ENCODE measurements at places on chromosomes 5 and 9.

GRCh38 chr9:16197578-16198370 is 644.9 kb downstream of the CCDC171 start:
- DNase-seq = no peak

DNA sequence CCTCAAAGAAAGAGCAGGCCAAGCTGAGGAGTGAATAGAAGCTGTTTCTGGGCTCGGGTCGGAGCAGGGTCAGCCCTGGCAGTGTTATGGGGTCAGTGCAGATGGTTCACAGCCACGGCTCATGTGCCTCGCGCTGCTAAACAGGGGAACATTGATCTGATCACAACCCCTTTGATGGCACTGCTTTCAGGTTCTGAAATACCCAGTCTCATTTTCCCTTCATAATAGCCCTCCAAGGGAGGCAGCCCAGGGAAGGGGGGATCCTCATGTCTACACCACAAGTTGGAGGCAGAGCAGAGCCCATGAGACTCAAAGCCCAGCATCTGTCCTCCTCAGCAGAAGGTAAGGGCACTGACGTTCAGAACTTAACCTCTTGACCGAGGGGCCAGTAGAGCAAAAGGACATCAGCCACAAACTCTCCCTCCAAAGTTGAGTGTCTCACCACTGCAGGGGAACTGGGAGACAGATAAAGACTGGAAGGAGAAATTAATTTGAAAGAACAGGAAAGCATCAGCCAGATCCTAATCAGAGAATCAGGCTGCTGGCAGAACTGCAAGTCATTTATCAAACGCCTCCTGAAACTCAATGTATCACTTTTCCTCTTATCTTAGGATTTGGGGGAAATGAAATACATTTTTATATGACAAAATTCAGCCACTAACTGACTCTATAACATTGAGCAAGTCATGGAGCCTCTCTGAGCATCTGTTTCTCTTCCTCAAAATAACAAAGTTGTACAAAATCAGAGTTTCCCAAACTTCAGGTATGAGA is 110.6 kb downstream of the SH3TC2 start:
- no peak for DNase-seq

- no peak for DNase-seq
These were observed 36.5 kb downstream of the ADAMTS2 start for GRCh38 chr5:179308563-179309382.

DNA sequence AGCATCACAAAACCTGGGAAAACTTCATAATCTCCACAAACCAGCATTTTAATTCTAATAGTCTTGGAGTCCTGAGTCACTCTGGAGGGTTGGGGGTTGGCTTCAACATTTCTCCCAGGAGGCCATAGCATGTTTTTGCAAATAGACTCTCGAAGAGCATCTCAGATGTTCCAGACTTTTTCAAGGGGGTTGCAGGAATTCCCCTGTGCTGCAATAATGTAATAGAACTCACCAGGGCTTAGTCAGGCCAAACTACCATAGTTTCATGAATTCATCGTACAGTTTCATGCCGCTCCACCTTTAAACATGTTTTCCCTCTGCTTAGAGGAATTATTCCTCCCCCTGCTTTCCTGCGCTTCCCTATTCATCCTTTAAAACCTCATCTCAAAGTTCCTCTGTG is 499.5 kb upstream of the KLF4 start:
- DNase-seq = no peak

DNA sequence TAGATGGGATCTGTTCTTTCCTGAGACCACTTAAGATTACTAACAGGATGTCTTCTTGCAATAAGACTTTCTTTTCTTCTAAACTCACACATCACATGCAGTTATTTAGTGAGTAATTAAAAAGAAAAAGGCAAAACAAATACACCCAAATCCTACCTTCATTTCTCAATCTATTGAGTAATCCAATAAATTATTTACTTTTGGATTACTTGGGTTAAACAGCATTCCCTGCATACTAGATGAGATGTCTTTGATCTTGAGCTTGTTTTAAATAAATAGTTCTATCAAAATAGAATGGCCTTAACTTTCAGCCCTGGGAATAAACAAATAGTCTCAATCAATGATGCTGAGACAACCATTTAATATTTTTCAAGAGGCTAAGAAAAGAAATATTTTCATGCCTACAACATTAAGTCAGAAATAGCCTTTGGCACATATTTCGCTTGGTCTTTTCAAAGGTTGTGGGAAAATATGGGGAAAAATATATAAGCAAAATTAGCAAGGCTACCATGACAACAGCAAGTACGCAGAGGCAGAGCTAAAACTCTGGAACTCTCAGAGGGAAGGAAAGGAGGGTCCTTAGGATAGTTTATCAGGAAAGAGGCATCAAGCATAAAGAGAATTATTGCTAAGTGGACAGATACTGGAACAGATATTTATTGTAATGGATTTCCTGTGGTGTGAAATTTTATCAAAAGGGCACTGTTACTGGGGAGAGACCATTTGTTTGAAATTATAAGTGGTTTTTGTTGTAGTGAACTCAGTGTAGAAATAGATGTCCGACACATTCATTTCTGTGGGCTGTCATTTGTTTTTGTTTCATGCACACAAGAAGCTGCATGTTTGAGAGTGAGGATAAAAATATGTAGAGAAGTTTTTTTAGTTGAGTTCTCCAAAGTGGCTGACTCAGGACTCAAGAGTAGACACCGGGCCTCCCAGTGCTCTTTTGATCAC is 70.2 kb upstream of the CDH6 start:
- no peak for DNase-seq

GRCh38 chr9:94644543-94644942 is 5.2 kb upstream of the FBP1 start:
- no peak for DNase-seq

DNA sequence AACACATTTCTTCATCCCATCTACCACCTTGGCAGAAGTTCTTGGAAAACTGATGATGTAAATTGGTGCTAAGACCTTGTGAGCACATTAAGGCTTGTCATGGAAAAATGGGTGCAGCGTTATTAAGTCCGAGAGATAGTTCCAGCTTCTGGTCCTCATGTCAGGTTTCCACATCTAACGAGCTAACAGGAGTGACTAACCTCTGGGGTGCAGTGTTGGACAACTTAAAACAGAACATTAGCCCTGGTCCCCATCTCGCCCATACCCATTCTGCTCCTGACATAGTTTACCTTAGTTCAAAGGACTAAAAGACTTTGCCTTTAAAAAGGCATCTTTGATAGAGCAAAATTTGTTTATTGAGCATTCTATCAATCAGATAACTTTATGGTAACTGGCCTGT is 128.0 kb downstream of the SLC1A3 start:
- no peak for DNase-seq

- no peak for DNase-seq
These were observed 8.9 kb downstream of the C5orf52 start for GRCh38 chr5:157680239-157680638.

GRCh38 chr9:89256642-89257041 is 54.4 kb upstream of the CKS2 start:
- no peak for DNase-seq

DNA sequence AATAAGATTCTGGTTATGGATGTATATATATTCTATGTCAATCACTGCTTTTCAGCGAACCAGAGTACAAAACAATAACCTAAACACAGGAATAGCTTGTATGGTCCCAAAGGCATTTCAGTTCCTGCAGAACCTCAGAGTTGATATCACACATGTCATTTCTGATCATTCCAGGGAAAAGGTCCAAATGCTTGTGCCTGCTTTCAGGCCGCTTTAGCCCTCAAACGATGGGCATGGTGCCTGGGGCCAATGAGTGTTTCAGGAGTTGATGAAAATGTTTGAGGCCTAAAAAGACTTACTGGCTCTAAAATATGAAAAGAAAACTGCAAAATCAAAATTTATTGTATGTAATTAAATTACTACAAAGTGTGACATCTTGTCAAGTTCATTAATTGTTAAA is 22.8 kb downstream of the ANGPTL2 start:
- DNase-seq = no peak

DNA sequence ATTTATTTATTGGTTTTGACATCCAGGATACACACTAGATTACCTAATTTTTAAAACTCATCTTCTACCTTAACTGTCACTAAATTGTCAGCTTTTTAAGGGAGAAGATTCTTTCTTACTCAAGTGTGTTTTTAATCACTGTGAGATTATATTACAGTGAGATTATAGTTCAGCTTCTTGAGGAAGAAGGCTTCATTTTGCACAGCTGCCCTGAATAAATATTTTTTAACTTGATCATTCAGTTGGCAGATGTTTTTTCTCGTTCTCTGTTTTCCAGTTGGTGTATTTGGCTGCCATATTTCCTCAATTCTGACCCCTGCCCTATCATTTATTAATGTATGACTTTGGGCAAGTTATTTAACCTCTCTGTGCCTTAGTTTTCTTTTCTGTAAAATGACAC is 15.0 kb upstream of the ELL2 start:
- DNase-seq = no peak

DNA sequence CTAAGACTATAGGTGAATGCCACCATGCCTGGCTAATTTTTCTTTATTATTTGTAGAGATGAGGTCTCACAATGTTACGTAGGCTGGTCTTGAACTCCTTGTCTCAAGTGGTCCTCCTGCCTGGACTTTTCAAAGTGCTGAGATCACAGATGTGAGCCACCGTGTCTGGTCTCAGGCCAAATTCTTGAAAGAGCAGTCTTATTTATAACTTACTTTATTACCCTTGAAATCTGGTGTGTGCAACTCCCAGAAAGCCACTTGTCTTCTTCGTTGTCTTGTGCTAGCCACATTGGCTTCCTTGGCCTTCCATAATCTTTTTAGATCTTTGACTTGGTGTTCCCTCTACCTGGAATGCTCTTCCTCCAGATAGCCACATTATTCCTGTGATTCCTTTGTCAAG is 50.1 kb downstream of the CTNNA1 start:
- no peak for DNase-seq

- DNase-seq = no peak
These were observed 9.6 kb upstream of the ADRB2 start for GRCh38 chr5:148816782-148817181.

GRCh38 chr9:105968811-105969466 is 274.6 kb downstream of the TMEM38B start:
- no peak for DNase-seq

GRCh38 chr5:60634051-60634450 is 65.9 kb downstream of the DEPDC1B start:
- DNase-seq = no peak

GRCh38 chr5:116989995-116990394 is 415.4 kb upstream of the SEMA6A start:
- no peak for DNase-seq

DNA sequence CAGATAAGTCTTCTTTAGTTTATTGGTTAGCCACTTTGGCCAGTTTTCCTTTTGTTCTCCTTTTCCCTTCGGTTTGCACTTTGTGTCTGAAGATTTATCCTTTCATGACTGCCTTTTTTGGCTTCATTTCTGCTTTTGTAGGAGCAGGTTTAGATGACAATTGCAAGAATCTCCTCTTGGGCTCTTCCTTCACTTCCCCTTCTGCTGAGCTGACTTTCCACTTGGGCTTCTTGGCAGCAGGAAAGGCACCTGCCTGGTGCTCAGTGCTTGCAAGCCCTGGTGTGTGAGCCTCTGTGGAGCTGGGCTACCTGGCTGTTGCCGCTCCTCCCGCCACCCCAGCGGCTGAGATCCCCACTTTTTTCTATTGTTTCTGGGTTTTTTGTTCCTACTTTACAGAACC is 7.3 kb downstream of the CCDC112 start:
- no peak for DNase-seq

- DNase-seq = no peak
These were observed 2.8 kb upstream of the OR2V1 start for GRCh38 chr5:181133610-181134231.

GRCh38 chr9:91220021-91220420 is 141.7 kb downstream of the AUH start:
- no peak for DNase-seq

DNA sequence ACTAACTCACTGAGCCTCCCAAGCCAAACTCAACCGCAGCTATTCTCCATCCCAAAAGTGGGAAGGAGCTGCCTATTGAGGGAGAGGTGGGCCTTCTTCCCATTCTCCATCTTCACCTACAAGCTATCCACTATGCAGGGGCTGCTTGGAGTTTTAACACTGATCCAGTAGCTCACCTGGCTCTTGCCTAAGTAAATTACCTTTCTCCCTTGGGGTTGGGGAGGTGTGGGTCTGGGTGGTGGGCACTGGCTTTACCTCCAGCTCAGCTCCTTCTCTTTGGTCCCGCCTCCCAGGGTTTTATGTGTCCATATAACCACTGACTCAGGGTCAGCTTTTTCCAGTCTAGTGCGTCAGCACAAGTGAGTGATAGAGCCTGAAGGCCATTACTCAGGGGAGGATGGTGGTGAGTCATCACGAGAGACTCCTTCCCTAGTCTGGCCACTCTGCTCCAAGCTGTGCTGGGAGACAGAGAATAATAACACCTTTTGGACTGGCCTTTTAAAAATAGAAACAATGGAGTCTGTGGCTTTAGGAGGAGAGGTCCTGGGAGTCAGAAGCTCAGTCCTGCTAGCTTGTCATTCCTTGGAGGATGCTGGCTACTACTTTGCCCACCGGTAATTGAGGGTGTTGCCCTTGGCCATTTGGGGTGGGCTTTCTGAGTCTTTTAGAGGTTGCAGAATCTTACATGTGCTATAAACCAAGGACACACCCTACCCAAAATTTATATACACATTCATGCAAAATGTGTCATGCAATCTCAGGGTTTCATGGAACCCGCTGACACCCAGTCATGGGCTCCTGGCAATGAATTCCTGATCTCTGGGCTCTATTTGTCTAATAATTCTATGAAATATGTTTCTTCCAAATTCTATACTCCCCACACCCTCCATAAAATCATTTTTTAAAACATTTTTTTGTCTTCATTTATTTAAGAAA is 35.6 kb upstream of the ATP6V1G1 start:
- no peak for DNase-seq

DNA sequence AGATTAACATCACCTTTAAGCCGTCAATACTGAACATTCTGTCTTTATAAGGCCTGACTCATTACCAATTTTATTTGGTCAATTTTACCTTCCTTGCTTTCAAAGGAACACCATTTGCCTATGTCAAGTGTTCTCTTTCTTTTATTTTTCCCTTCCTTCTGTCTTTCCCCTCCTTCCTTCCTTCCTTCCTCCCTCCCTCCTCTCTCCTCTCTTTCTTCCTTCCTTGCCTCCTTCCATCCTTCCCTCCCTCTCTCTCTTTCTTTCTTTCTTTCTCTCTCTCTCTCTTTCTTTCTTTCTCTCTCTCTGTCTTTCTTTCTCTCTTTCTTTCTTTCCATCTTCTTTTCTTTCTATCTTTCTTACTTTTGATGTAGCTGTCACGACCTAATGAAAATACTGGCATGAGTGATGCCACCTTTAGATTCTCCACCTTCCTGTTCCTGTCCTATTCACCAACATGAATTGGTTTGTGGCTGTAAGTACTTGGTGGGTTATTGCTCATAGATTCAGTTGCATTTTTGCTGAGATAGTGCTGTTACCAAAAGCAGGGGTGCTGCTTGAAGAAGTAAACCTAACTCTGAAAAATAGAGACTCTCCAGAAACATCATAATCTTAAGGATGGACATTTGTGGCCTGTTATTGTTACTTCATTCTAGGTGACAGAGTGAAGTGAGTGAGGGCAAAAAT is 33.8 kb downstream of the DOCK8 start:
- no peak for DNase-seq

GRCh38 chr5:60701321-60701968 is 1.5 kb upstream of the DEPDC1B start:
- no peak for DNase-seq

Data from T follicular helper cell (primary cell).